Neural crest cell (in vitro differentiated cells): ENCODE measurements at places on chromosomes 3 and 15. TPM values are rescaled to one million over a fixed set of nuclear protein-coding genes. Genes with fewer than 3 reads are reported as not detected.

DNA sequence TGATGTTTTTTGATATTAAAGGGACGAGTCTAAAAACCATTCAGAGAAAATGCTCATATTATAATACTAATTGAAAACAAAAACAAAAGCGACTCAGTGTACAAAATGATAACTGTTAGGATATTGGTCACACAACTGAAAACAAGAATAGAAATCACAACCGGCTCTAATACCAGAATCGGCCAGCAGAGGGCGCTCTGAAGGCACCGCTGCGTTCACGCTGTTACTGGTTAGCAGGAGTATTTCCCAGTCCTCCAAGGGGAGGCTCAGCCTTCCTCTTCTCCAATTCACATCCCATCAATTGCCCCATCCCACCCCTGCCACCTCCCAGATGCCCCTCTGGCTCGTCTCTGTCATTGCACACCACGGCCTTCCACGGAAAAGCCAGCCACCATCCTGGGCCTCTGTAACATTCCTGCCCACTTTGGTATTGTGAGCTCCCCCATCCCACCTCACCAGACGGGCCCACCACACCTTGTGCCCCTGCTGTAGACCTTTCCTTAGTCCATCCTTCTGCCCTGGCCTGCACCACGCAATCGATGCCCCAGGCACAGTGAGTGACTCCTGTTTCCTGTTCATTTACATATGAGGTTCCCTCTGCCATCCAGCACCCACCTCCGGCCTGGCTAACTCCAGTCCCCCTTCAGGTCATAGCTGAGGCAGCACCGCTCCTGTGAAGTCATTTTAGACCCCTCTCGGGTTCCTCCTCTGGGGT, 8.5 kb downstream of the FAM107A start:
- peak; percentile 93 for DNase-seq

- DNase-seq, result no peak
Measured at GRCh38 chr3:150528354-150528797, 17.9 kb downstream of the SERP1 start.

- no peak for DNase-seq
Measured at GRCh38 chr3:136645915-136646314, 106.3 kb downstream of the STAG1 start.

DNA sequence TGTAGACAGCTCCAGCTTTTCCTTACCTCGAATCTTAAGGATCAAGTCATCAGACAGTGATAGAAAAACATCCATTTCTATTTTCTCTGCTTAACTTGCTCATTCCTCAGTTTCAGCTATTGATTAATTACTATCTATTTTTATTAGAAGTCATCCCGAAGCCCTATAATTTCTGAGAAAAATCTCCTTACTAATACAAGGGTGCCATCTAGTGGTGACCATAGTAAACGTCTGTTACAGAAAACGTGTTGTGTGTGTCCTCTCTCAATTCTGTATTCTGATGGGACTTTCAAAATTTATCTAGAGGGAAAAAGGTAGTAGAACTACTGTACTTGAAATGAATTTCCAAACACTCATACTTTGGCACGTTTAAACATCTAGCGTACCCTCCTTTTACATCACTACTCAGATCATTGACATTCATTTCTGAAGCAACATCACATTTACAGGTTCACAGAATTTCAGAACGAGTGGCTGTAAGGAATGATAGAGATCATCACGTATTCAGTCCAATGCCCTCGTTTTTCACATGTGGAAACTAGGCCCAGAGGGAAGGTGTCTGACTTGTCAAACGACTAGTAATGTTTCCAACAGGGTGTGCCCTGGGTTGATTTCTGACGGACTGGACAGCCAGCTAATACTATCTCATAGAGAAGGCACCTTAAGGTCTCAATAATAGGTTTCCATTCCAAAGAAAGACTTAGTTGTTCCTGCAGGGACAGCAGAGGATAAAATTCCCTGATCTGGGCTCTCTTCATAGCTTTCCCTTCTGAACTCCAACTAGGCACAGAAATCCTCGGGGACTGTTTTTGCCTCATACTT, 25.6 kb downstream of the HACD2 start:
- no peak for DNase-seq

- DNase-seq, result no peak
Measured at GRCh38 chr3:150469931-150470740, 62.0 kb downstream of the TSC22D2 start.

DNA sequence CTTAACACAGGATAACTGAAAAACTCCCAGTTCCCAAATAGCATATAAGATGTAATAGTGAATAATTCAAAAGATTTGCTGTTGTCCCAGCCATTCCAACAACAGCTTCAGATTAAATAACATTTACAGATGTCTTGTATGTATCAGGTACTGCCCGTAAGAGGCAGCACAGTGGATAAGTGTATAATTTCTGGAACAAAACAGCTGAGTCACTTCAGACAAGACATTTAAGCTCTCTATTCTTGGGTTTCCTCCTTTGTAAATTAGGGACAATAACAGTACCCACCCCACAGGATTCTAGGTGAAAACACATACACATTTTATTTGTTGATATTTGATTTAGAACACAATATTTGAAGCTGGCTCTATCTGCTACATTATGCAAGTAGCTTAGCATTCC, 2.6 kb upstream of the WWTR1 start:
- no peak for DNase-seq

Gene FBN1
- total RNA-seq, result 22.1 and 24.3 TPM in 2 replicates

Gene SKOR1
- 0.36 and 0.49 TPM in 2 replicates for total RNA-seq

Gene SLC12A8
- 2.7 and 2.9 TPM in 2 replicates for total RNA-seq

Gene GPR62
- total RNA-seq, result 0.18 and 0.23 TPM in 2 replicates
